ENCODE measurements at places on chromosomes 16 and 17.
A peak's percentile ranks its signal among the peaks of the same experiment; 100 is the strongest.

- DNase-seq, result no peak
Observed at GRCh38 chr17:50848711-50849110, 13.3 kb downstream of the WFIKKN2 start.

GRCh38 chr17:79027925-79028491, 4.0 kb downstream of the C1QTNF1 start:
- DNase-seq, result peak; percentile 50

GRCh38 chr17:66904760-66905624, 59.5 kb upstream of the CACNG4 start:
- peak; percentile 79 for DNase-seq

DNA sequence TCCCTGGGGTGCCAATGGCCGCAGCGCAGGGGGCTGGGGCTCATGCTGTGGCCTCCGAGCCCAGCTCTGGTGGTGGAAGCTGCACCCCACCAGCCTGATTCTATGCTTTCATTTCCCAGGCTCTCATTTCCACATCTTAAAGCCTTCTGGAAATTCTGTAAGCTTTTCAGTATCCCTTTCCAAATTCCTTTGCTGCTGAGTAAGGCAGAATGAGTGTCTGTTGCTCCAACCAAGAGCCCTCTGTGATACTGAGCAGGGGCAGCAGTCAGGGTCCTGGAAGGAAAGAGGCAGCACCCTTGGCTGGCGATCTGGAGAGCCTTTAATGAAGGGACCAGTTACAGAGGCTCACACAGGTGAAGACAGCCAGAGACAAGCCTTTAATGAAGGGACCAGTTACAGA, 79.5 kb upstream of the FOXF1 start:
- no peak for DNase-seq

- no peak for DNase-seq
Observed at GRCh38 chr16:78763821-78764440, 664.5 kb downstream of the WWOX start.

DNA sequence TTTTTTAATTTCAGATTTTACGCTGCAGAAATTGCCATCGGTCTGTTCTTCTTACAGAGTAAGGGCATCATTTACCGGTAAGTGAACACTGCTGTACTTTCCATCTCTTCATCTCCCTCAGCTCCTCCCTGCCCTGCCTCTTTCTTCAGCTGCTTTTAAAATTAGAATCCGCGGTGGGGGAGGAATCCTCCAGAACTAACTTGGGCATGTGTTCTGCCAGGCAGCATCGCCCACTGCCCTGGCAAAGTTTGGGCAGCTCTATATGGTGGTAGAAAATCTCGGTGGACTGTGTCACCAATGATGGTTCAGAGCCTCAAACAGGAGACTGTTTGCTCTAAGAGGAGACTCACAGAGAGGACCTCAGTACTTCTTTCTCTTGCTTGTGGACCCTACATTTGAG, 81.6 kb upstream of the CACNG3 start:
- no peak for DNase-seq

DNA sequence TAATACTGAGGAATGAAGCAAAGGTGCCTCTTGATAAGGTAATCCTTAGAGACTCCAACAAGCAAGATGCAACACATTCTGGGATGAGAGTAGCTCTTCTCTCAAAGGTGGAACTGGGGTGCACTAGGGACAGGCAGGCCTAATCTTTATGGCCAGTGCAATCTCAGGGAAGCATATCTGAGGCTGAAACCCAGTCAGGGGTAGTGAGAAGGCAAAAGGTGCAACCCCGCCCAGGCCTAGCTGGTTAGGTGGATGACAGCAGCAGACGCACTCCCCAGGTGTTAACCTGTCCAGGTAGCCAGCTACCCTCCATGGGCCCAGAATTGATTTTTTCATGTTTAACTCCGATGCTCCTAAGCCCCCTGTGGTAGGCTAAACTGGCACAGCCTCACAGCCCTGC, 9.9 kb upstream of the SLC46A1 start:
- no peak for DNase-seq

GRCh38 chr16:25108054-25108453, 3.5 kb upstream of the LCMT1 start:
- DNase-seq, result no peak

GRCh38 chr17:33640629-33641028, 347.5 kb upstream of the ASIC2 start:
- DNase-seq, result no peak

GRCh38 chr16:57159447-57159846, 26.4 kb downstream of the PSME3IP1 start:
- no peak for DNase-seq

- DNase-seq, result no peak
Observed at GRCh38 chr17:44361292-44362260, 2.1 kb downstream of the FAM171A2 start.

DNA sequence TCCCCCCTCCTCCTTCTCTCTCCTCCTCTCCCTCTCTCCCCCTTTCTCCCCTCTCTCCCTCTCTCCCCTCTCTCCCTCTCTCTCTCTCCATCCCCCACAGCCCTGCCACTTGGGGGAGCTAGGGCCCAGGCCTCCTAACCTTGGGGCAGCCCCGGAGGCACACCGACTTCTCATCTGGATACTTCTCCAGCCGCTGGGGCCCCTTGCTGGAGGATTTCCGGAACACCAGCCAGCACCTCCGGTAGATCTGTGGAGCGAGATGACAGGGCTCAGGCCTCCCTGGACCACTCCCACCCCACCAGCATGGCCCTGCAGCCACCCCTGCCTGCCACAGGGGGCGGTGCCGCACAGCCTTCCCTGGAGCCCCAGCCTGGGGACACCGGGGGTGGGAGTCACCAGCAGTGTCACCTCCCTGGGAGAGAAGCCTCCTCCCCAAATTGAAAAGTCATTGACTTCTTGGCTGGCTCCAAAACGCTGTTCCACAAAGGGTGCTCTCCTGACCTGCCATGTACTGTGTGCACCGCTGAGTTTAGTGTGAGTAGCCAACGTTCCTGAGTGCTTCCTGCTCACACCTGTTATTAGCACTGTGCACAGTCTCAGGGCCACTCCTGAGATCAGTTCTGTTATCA, 10.5 kb downstream of the DOK4 start:
- no peak for DNase-seq

GRCh38 chr17:47644324-47644723, 5.4 kb upstream of the KPNB1 start:
- no peak for DNase-seq

GRCh38 chr17:41421116-41421515, 3.3 kb downstream of the KRT37 start:
- DNase-seq, result peak; percentile 91

DNA sequence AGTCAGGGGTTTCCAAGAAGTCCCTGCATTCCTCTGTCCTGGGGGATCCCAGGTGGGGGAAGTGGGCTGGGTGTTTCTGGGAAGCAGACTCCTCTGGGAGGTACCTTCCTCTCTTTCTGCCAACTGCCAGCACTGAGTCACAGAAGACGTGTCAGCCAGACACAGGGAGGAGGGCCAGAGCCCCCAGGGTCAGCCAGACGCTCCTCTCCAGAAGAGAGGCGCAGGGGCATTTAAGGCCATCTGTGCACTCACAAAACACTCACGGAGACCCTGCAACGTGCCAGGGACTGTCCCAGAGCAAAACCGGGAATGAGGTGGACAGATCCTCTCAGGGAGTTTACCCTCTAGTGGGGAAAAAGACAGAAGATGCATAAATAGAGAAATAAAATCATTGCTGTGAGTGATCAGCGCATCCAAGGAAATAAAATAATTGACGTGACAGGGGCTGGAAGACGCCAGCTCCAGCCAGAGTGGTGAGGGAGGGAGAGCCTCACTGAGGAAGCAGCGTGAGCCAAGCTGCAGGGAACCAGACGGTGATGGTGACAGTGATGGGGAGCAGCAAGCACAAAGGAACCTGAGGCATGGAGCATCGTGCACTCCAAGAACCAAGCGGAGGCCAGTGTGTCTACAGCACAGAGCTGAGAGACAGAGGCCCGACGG, 105.4 kb downstream of the ZNF423 start:
- DNase-seq, result no peak

DNA sequence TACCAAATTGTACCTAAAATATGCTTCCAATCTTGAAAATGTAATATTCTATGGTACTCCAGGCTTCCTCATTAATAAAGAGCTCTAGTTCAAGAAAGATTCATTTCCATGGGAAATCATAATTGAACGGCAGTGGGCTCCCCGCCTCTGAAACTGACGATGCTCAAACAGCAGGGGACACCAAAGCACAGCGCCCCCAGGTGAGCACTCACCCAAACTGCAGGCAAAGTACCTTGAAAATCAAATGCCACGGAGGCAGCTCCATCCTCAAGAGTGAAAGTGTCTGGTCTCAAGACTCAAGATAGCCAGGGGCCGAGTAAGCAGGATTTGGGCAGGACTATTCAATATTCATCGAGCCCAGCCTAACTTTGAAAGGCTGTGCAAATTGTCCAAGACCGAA, 217.4 kb upstream of the TNRC6C start:
- DNase-seq, result no peak

- DNase-seq, result peak; percentile 82
Observed at GRCh38 chr16:30567991-30568638, 3.4 kb downstream of the ZNF688 start.

GRCh38 chr17:57327176-57327970, 71.0 kb downstream of the MSI2 start:
- no peak for DNase-seq

- DNase-seq, result no peak
Observed at GRCh38 chr17:7222972-7223292, 3.2 kb downstream of the ACADVL start.

DNA sequence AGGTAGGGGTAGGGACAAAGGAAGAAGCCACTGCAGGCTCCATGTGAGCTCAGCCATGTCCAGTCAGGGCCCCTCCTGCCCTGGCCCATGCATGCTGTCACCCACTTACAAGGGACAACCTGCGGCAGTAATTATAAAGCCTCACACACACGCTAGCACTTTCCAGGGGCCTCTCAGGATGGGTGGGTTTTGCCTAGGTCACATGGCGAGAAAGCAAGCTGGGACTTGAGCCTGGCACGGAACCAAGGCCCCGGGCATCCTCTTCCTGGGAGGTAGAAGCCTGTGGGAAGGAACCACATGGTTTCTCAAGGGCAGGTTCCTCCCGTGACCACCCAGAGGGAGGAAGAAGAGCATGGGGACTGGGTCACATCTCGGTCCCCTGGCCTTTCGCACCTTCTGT, 7.0 kb downstream of the ZNF319 start:
- no peak for DNase-seq

DNA sequence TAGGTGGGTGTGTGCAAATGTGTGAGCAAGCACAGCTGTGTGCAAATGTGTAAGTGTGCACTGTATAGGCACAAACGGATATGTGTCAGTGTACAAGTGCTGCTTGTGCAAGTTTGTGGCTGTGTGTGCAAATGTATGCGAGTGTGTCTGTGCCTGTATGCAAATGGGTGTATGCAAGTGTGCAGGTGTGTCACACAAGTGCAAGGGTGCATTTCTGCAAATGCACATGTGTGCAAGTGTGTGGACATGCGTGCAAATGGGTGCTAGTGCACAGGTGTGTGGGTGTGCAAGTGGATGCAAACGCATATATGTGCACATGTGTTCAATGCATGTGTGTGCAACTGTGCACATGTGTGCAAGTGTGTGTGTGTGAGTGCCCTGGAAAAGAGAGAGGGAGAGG, 76.5 kb upstream of the TNRC6C start:
- DNase-seq, result no peak

- DNase-seq, result peak; percentile 90
Observed at GRCh38 chr16:74625500-74626350, 18.8 kb upstream of the GLG1 start.

DNA sequence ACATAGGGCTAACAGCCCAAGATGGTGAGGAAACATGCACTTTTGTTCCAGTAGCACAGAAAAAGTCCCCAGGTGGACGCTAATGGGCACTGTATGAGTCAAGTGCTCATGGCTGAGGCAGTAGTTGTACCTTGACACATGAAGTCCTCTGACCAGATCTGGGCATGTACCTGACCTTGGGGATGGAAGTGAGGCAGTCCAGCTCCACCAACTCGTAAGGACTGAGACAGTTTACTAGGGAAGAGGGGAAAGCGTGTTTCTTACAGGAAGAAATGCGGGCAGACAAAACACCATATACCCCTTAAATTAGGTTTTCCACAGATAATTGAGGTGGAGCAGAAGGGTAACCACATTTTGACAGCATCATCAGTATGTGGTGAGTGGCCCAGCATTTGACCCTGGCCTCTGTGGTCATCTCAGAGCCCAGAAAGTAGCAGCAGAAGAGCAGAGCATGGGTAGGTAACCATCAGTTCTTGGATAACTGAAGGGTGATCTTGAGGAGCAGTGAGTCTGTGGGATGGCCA, 32.4 kb upstream of the METTL9 start:
- no peak for DNase-seq

DNA sequence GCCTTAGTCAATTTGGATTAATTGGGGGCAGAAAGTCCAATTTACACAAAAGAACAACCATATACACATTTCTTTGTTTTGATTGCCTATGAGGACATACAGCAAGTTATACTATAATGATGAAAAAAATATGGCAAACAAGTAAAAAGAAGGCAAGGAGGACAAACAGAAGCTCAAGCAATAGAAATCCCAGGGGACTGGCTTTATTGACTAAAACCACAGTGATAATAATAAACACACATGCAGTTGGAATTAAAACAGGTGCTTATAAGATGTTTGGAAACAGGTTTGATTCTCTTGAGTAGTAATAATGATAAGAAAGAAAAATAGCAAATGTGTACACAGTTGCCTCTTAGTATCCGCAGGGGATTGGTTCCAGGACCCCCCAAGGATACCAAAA, 176.4 kb downstream of the SHISA9 start:
- no peak for DNase-seq

- DNase-seq, result no peak
Observed at GRCh38 chr16:51453251-51453650, 302.2 kb upstream of the SALL1 start.

DNA sequence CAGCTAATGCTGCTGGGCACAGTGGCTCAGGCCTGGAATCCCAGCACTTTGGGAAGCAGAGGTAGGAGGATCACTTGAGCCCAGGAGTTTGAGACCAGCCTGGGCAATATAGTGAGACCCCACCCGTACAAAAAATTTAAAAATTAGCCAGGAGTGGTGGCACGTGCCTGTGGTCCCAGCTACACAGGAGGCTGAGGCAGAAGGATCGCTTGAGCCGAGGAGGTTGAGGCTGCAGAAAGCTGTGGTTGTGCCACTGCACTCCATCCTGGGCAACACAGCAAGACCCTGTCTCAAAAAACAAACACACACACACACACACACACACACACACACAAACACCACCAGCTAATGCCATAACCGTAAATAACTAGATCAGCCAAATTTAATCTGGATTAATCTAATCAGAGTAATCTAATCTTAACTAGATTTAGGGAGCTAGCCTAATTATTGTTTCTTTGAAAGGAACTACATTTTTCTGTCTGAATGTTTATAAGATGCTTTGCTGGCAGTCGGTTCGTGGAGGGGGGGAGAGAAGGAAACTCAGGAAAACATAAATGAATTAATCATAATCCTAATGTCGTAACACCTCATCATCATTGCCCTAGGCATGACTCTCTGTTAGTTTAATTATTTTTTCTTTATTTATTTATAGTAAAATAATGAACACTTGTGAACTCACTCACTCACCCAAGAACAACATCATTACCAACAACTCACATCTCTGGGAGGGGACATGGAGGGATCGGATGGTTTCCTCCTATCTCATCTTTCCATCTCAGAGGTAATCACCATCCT, 12.5 kb upstream of the RBBP6 start:
- DNase-seq, result no peak

- no peak for DNase-seq
Observed at GRCh38 chr17:64547319-64547718, 40.5 kb downstream of the CEP95 start.

GRCh38 chr16:19760356-19761060, 42.4 kb downstream of the IQCK start:
- no peak for DNase-seq

- no peak for DNase-seq
Observed at GRCh38 chr16:2333772-2334379, 6.7 kb downstream of the ABCA3 start.
